HAP-1 (cell line): ENCODE measurements at places on chromosomes 11 and 22.

GRCh38 chr11:123511037-123511870 is 81.2 kb downstream of the GRAMD1B start:
- peak; percentile 95 for DNase-seq

DNA sequence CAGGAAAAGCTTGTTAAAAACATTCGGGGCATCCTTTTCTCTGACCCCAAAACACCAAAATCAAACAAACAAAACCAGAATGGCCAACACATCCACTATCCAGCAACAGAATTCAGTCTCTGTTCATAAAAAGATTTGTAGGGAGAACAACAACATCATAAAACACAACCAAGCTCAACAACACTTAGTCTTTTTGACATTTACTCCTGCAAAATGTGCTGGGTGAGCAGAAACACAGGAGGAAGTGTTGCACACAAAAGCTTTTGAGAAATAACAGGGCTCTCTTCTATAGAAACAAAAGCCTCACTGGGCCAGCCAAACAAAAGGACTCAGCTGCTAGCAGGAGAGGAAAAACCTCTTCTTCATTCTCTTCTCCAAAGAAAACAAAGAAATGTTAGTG is 736.0 kb upstream of the CCDC90B start:
- DNase-seq, result peak; percentile 67

DNA sequence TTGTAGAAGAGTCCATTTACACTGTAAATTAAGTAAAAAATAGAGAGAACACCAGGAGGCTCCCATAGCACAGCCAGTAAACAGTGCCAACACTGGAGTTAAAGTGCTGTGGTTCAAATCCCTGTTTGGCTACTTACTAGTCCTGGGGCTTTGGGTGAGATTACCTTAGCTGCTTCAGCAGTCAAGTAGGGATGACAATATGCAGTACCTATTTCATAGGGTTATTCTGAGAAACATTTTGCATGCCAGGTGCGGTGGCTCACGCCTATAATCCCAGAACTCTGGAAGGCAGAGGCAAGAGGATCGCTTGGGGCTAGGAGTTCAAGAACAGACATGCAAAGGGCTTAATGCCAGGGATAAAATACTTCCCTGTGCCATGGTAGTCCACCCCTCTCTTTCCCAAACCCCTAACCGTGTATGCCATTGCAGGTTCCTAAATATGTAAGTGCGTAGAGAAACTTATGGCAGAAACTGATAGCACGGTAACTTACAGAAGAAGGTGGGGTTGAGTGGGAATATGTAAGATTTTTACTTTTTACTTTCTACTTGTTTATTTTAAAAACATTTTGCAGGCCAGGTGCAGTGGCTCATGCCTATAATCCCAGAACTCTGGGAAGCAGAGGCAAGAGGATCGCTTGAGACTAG is 86.4 kb upstream of the PICALM start:
- no peak for DNase-seq

DNA sequence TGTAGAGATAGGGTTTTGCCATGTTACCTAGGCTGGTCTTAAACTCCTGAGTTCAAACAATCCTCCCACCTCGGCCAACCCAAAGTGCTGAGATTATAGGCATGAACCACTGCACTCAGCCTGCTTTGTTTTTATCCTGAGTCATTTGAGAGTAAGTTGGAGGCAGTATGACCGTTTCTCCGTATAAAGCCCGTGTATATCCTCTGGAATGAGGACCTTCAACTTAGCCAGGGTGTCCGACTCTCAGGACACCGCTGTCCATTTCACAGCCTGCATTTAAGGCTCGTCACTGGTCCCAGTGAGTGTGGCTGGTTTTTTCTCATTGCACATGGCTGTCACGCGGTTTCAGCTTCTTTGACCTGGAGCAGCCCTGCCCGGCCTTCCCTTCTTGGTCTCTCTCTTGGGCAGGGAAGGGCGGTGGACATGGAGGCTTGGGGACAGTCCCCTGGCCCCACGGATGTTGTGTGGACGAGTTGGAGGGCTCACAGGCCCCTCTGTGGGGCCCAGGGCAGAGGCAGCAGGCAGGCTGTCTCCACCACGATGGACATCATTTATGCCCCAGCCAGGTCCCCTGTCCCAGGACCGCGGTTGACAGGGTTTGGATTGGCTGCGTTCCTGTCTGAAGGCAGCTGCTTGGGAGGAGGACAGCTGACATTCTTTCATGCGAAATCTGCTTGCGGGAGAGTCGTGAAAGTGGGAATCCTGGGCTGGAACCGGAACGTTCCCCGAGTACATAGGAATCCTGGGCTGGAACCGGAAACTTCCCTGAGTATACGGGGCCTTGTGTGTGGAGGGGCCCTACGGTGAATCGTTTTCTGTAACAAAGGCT is 93.3 kb downstream of the KCNQ1 start:
- DNase-seq, result no peak

DNA sequence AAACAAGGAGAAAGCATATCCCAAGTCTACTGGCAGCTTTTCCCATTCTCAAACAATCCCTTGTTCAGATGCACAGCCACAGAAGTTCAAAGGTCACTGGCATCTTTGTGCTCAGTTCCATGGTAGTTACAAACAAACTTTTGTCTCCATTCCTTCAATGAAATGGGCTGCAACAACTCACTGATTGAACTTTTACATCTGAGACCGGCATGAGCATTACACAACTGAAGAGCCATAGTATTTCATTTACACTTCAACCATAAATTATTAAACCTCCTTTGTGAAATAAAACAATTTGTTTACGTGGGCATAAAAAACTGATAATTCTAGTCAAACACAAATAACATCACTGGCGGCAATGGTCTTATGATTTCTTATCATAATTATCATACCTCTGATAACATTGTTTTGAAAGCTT is 67.8 kb upstream of the ARHGAP32 start:
- peak; percentile 48 for DNase-seq

GRCh38 chr11:132864811-132865576 is 667.3 kb downstream of the OPCML start:
- no peak for DNase-seq

DNA sequence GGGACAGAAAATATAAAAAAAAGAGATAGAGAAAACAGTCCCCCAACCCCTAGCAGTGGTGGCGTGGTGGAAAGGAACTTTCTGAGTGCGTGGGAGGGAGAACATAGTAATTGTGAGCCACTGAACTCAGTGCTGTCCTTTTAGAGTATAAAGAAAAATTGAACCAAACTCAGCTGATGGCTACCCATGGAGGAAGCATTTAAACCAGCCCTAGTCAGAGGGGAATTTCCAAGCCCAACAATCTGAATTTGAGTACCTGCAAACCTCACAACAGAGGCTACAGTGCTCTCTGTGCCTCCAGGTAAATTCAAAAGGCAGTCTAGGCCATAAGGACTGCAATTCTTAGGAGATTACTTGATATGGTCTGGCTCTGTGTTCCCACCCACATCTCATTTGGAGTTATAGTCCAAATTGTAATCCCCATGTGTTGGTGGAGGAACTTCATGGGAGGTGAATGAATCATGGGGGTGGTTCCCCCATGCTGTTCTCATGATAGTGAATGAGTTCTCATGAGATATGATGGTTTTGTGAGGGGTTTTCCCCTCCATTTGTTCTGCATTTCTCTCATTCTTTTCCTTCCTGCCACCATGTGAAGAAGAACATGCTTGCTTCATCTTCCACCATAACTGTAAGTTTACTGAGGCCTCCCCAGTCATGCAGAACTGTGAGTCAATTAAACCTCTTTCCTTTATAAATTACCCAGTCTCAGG is 687.8 kb downstream of the FAM181B start:
- no peak for DNase-seq

DNA sequence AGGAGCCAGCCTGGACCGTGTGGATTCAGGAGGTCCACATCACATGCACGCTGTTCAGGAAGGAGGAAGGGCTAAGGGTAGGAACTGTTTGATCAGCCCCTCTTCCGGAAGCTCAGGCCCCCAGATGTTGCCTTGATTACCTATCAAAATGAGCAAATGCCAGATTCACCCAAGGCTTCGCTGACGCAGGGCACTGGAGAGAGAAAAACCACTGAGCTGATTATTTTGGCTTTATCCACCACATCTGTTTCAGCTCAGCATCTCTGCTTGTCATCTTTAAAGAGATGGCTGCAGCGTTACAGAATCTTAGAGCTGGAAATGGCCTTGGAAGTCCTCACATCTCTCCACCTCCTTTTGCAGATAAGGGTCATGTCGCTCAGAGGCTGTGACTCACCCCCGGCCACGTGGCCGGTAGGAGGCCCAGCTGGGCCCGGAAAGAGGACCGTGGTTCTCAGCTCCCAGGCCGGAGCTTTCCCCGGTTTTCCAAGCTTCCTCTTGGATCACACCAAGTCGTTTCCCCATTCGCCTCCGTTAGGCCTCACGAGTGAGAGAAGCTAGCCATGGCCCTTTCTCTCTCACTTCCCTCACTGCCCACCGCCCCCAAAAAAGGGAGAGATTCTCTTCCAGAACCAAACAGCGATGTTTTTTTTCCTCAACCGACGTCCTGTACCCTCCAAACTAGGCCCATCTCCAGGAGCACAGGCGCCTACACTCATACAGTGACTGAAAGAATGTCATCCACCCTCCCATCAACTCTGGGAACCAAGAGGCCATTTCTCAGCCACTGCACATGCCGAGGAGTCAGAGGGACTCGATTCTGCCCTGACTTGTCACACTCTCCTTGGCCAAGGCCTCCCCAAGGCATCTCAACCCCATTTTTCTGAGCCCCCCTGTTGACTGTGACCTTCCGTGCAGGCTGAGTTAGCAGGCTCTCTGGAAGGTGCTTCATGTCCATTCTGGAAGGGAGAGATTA is 37.6 kb downstream of the LIF start:
- DNase-seq, result no peak

DNA sequence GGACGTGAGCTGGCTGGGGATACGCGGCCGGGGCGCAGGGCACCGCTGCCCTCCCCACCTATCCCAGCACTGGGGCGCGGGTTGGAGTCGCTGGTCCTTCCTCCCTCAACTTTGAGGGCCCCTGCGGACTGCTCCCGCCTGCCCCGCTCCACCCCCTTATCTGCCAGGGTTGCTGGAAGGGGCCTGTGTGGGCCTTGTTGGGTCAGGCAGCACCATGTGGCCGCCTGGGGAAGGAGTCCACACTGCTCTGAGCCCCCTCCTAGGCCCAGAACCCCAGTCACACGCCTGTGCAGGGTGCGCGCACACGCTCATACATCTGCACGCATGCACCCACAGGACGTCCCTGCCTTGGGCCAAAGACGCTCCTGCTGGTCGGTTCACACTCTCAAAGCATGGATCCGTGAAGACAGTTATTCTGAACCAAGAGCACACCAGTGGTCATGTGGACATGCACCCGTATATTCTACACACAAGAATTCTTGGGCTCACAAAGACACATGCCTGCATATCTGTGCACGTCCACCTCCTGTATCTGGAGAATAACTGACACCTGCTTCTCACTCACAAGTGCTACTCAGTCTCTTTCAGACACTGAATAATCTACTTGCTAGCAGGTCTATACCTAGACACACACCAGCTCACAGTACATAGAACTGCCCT is 710 bp downstream of the TUB start:
- DNase-seq, result peak; percentile 37

- no peak for DNase-seq
Observed at GRCh38 chr11:10669258-10670033, 24.1 kb downstream of the IRAG1 start.

DNA sequence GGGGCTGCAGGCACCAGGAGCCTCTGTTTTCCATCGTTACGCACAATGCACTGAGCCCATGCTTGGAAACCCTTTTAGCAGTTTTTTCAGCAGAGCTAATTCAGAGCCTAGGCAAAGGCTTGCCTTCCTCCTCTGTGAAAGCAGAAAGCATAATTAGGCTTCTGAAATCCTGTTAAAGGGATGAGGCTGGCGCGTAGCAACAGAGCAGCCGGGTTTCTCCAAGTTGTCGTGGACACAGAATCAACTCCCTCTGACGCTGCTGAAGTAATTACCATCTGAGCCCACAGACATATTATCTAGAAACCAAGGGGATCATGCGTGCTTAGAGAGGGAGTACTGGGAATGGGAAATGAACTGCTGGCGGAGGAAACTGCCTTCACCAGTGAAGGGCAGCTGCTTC is 85.4 kb downstream of the MYO18B start:
- no peak for DNase-seq

- DNase-seq, result no peak
Observed at GRCh38 chr22:30079952-30080533, at the start of gene HORMAD2. Gene HORMAD2, plus strand, starts transcription at chr22:30080464. Its CDS starts 13,489 bp downstream, at chr22:30093953.

GRCh38 chr11:116980136-116980793 is 118.0 kb downstream of the SIK3 start:
- no peak for DNase-seq

DNA sequence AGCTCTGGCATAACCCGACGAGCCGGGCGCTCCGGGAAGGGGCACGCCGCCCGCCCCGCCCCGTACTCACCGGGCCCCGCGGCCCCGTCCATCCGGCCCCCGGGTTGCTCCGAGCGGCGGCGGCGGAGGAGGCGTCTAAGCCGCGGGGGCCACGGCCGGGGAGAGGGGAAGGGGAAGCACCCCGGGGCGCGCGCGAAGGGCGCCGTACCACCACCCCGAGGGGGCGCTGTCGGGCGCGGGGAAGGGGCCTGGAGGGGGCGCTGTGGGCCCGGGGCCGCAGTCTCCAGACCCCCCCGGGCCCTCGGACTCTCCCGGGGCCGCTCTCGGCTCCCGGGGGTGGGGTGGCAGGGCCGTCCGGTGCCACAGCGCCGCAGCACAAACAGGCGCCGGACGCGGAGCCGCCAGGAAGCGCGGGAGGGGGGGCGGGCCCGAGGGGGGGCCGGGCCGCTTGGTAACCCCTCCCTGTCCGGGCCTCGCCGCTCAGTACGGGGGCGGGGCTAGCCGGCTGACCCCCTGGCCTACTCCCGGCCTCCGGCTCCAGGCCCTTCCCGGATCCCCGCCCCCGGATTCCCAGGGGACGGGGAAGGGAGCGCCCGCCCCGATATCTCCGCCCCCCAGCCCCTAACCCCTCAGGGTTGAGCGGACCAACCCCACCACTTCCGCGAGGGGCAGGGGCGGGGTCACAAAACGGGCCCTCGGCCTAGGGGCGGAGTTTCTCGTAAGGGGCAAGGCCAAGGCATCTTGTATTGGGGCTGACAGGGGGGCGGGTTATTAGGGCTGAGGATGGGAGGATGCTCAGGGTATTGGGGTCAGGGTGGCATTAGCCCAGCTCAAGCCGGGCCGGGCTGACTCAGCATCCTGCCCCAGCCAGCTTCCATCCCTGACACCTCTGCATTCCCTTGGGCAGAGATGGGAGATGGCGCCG is at the start of the genes EML3 and ROM1:
Gene EML3 (minus strand): TSS at position 410 of the 925 bp plus-strand sequence. CDS start 318 bp downstream, at position 92.
Gene ROM1 (plus strand): TSS at position 892 of the 925 bp plus-strand sequence. CDS start 25 bp downstream, at position 917.
- peak; percentile 95 for DNase-seq

DNA sequence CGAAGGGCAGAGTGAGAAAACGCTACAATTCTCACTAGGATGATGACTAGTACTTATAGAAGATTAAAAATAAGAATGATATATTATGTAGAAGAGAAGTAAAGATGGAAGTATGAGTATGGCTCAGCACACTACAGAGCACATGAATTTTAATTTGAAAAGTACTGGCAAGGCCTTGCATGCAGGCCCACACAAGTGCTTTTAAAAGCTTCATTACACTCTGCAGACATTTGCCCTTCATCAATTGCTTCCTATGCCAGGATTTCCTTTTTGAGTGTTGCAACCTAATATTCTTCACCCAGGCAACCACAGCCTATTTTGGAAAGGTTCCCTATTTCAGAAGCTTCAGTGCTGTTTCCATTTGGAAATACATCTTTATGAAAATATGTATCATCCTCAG is 81.1 kb downstream of the LARGE2 start:
- no peak for DNase-seq

GRCh38 chr22:42961810-42962209 is 53.1 kb downstream of the PACSIN2 start:
- DNase-seq, result no peak

GRCh38 chr11:110293389-110293788 is 3.0 kb downstream of the RDX start:
- DNase-seq, result no peak

- DNase-seq, result no peak
Observed at GRCh38 chr11:123556633-123557032, 97.8 kb downstream of the SCN3B start.

- DNase-seq, result no peak
Observed at GRCh38 chr11:39809833-39810232, 1649.6 kb downstream of the LRRC4C start.

- DNase-seq, result peak; percentile 72
Observed at GRCh38 chr11:71451596-71452198, 1.3 kb upstream of the NADSYN1 start.
